GM04504 (cell line): ENCODE measurements at places on chromosomes 5 and 9.

DNA sequence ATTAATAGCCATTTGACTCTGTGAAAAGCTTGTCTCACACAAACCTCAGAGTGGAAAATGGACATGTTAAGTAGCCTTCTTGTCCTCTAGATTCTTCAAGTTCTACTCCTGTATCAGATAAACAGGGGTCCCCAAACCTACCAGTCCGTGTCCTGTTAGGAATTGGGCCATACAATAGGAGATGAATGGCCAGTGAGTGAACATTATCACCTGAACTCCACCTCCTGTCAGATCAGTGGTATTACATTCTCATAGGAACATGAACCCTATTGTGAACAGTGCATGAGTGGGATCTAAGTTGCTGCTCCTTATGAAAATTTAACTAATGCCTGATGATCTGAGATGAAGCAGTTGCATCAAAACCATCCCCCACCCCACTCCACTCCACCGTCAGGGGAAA is 136.3 kb downstream of the TMEM232 start:
- no peak for DNase-seq

- DNase-seq: no peak
Observed at GRCh38 chr5:90747693-90748092, 189.1 kb downstream of the ADGRV1 start.

GRCh38 chr9:126420643-126421564 is 94.3 kb downstream of the MVB12B start:
- DNase-seq: no peak

GRCh38 chr5:164708831-164709230 is 1203.4 kb downstream of the MAT2B start:
- DNase-seq: no peak

- no peak for DNase-seq
Observed at GRCh38 chr5:171427318-171428167, 8.1 kb downstream of the FGF18 start.

DNA sequence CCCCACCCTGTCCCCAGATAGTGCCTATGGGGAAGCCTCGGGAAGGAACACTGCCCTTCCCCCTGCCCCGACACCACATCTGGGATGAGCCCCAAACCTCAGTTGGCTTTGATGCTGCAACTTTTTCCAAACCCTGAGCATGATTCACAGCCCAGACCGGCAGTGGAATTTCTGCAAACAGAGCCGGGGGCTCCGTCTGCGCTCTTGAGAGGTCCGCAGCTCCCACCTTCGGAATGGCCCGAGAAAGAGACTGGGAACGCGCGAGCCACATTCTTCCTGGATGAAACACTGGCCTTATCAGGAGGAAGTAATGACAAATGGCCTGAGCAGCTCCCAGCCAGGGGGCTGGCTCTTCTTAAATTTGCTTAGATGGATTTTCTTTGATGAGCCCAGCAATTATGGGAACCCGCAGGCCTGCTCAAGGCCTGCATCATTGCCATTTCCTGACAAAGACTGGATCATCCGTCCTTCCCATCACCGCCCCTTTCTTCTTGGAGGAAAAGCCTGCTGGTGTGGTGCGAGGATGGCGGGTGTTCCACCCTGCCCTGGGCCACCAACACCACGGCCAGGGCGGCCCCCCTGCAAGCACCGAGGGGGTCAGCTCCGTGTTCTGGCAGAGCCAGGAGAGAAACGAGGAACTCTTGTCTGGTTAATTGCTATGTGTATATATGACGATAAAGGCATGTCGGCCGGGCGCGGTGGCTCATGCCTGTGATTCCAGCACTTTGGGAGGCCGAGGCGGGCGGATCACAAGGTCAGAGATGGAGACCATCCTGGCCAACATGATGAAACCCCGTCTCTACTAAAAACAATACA is 38.8 kb upstream of the COL5A1 start:
- DNase-seq: peak; percentile 98

GRCh38 chr9:133051966-133052539 is 9.7 kb upstream of the CEL start:
- DNase-seq: no peak

GRCh38 chr9:110255034-110255462 is 1.3 kb downstream of the TXN start:
- no peak for DNase-seq

DNA sequence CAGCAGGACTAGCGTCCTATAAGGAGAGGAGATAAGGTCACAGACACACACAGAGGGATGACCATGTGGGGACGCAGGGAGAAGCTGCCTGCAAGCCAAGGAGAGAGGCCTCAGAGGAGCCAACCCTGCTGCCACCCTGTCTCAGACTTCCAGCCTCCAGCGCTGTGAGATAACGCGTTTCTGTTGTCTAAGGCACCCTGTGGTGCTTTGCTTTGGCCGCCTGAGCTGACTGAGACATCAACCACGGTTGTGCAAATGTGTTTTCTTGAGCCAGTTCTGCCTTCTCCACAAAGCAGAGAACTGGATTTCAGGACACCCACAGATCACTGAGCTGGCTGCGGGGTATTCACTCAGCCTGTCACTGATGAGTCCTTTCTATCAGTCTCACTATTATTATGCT is 149.1 kb downstream of the NXNL2 start:
- DNase-seq: no peak

GRCh38 chr9:117412841-117413240 is 2.0 kb downstream of the ASTN2 start:
- DNase-seq: no peak

DNA sequence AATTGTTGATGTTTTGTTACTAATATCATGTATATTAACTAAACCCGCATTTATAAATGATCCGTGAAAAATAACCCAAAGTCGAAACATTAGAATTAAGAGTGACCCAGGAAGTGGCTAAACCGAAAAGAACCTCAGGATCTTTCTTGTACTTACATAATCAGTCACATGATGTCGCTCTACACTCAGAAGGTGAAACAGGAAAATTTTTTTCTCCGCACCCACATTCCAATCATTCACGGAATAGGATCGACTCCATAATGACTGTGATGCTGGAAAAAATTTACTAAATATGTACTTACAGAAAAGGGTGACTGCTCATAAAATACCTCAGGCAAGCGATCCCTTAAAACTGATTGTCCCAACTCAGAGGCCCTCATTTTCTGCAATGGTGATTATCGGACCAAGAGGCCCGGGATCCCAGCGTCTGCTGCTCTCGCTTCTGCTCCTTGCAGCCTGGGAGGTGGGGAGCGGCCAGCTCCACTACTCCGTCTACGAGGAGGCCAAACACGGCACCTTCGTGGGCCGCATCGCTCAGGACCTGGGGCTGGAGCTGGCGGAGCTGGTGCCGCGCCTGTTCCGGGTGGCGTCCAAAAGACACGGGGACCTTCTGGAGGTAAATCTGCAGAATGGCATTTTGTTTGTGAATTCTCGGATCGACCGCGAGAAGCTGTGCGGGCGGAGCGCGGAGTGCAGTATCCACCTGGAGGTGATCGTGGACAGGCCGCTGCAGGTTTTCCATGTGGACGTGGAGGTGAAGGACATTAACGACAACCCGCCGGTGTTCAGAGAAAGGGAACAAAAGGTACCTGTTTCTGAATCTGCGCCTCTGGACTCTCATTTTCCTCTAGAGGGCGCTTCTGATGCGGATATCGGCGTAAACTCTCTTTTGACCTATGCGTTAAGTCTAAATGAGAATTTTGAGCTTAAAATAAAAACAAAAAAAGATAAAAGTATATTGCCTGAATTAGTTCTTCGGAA is at the start of gene PCDHA12:
Gene PCDHA12, plus strand, starts transcription at position 224 of the 981 bp plus-strand sequence. Its CDS starts 165 bp downstream, at position 389.
- DNase-seq: no peak

- DNase-seq: peak; percentile 32
Observed at GRCh38 chr5:33781286-33781685, 110.5 kb downstream of the ADAMTS12 start.

DNA sequence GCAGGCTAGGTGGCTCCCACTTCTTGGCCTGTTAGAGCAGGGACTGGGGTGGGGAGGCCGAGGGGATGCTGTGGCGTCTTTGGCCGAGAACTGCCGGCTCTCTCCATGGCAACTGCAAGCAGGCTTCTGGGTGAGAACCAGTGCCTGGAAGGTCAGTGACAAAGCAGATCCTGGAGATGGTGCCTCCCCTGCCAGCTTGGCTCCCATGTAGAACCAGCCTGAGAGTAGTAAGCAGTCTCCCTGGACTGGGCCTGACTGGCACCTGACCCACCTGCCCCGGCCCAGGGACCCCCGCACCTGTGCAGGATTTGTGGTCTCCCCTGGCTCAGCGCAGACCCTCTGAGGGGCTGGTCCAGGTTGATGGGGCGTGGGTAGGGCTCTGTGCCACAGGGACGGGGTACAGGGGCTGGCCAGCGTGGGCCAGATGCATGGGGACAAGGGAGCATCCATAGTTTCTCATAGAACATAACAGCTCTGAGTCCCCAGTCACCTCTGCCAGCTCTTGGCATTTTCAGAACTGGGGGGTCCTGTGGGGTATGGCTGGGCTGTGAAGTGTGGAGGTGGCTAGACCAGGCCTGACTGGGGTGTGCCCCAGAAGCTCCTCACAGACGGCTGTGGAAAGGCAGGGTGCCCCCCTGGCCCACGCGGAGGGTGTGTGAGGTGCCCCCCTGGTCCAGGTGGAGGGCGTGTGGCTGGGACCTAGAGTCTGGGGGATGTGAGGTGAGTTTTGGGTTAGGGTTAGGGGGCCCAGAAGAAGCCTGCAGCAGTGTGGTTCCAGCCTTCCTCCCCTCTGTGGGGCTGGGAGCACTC is 22.2 kb downstream of the CACNA1B start:
- no peak for DNase-seq

DNA sequence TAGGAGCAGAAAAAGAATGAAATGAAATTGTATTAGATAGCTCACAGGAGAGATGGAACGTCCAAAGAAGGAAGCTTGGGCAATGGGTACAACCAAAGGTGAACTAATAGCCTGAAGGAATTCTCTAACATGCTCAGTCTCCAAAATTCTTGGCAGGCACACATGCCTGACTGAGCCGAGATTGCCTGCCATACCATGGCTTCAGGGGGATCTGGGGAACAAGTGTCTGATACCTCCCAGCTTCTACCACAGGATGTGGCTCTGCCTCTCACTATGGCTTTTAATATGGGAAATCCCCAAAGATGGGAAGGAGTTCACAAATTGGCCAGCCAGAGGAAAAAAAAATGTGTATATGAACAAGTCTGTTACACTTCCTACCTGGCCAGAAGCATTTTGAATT is 3.6 kb upstream of the PALM2AKAP2 start:
- no peak for DNase-seq

- no peak for DNase-seq
Observed at GRCh38 chr5:67963789-67964519, 251.6 kb upstream of the PIK3R1 start.

DNA sequence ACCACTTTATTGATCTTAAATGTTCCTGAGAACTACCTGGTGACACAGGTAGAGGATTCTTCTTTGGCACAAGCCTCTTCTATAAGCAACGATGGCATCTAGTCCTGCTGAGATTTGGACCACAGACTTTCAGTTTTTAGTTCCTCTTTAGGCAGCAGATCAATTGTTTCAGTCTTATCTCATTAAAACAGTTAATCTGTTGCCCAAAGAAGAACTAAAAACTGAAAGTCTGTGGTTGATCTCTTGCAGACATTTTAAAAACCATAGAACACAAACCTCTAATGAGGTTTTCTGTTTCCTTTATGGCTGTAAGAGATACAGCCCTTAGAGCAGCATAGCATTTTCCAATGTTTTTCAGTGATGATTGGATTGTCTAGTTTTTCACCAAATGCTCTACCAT is 480.9 kb downstream of the MTRR start:
- DNase-seq: no peak

- peak; percentile 8 for DNase-seq
Observed at GRCh38 chr5:95445995-95446394, 54.8 kb downstream of the FAM81B start.

DNA sequence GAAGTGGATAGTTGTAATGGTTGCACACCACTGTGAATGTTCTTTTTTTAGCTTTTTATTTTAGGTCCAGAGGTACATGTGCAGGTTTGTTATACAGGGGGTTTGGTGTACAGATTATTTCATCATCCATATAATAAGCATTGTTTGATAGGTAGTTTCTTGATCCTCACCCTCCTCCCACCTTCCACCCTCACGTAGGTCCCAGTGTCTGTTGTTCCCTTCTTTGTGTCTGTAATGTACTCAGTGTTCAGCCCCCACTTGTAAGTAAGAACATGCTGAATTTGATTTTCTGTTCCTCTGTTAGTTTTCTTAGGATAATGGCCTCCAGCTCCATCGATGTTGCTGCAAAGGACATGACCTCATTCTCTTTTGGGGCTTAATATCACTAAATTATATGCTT is 99.7 kb downstream of the HTR4 start:
- no peak for DNase-seq

GRCh38 chr5:56346044-56346710 is 113.0 kb upstream of the ANKRD55 start:
- DNase-seq: no peak

GRCh38 chr9:3840311-3840710 is 314.5 kb upstream of the RFX3 start:
- DNase-seq: no peak

DNA sequence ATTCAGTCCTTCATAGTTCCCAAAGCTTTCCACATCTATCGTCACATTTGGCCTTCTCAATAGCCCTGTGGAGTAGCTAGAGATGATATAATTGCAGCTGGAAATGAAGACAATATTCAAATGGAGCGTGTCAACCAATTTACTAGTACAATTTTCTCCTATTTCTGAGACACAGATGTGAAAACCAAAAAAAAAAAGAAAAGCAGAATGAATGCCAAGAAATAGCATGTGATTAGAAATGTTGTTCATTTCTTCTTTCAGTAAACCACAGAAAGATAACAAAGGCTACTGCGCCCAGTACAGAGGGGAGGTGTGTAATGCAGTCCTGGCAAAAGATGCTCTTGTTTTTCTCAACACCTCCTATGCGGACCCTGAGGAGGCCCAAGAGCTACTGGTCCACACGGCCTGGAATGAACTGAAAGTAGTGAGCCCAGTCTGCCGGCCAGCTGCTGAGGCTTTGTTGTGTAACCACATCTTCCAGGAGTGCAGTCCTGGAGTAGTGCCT is 99.0 kb downstream of the MUSK start:
- DNase-seq: no peak

DNA sequence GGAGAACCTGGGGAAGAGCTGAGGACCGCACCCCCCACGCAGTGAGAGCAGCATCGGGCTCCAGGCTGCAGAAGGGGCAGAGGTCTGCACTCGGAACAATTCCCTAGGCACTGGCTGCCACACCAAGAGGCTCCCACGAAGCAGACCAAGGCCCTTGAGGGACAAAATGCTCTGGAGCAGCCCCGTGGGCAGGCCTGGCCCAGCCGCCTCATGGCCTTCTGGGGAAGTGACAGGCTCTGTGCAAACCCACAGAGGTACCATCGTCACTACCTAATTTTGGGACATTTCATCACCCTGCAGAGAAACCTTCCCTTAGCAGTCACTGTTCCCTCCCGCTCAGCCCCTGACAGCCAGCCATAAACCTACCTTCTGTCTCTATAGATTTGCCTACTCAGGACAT is 15.9 kb downstream of the FBXW5 start:
- no peak for DNase-seq

- DNase-seq: peak; percentile 67
Observed at GRCh38 chr9:87793292-87793691, 67.4 kb downstream of the CTSL start.

DNA sequence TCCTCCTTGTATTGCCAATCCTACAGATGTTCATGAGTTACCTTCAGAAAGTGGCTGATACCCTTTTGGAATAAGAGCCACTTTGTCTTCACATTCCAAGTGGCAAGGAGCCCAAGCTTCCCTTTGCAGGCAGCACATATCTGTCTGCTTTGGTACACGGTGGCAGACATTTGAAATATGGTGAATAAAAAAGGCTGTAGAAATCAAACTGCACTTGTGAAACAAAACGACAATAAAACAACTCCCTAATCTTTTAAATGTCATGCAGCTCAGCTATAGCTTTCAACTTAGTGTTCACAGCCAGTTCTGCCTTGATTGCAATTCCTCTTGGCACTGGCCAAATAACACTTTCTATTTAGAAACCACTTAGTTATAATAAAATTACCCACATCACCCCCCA is 35.0 kb upstream of the DMAC1 start:
- no peak for DNase-seq
